ENCODE measurements at places on chromosomes 16 and 17.

DNA sequence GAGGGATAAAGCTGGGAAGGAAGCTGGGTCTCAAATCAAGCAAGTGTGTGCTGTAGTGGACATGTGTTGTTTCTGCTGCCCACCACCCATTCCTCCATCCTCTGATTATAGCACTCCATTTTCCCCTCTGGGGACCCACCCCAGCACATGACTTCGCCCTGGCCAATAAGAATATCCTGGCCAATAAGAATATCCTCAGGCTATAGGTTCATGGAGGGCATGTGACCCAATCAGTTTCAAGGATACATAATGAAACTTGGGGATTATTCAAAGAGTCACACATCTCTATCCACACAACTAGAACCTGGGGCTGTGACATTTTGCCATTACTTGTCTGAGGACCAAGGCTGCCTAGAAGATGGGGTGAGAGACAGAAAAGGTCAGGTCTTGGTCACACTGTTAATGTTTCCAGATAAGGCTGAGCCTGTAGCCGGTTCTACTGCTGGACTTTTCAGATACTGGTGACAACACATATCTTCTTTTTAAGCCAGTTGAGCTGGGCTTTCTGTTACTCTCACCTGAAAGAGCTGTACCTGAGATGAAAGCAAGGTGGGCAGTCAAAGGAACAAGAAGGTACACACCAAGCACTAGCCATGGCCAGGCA is 33.7 kb downstream of the MYO18A start:
- DNase-seq: no peak

DNA sequence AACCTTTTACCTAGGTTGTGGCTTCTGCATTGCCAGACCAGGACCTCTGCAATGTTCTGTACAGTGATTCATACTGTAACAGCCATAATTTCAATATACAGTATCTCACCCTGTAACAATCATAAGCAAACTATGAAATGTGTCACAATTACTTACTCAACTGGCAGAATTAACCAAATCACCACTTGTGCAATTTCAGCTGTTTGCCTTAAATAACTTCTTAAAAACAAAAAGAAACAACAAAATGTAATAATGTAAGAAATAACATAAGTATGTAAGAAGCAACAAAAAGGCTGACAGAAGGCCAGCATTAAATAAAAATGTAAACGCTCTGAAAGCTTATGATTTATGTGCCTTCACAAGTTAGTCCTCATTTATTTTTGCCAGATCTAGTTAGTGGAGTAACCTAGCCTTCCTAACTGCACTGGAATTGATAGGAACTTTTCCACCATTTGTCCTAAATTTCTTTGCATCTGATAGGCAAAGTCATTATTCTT is 96.9 kb downstream of the SKAP1 start:
- no peak for DNase-seq

GRCh38 chr17:66635386-66636045 is 199.4 kb upstream of the CACNG5 start:
- DNase-seq: no peak

DNA sequence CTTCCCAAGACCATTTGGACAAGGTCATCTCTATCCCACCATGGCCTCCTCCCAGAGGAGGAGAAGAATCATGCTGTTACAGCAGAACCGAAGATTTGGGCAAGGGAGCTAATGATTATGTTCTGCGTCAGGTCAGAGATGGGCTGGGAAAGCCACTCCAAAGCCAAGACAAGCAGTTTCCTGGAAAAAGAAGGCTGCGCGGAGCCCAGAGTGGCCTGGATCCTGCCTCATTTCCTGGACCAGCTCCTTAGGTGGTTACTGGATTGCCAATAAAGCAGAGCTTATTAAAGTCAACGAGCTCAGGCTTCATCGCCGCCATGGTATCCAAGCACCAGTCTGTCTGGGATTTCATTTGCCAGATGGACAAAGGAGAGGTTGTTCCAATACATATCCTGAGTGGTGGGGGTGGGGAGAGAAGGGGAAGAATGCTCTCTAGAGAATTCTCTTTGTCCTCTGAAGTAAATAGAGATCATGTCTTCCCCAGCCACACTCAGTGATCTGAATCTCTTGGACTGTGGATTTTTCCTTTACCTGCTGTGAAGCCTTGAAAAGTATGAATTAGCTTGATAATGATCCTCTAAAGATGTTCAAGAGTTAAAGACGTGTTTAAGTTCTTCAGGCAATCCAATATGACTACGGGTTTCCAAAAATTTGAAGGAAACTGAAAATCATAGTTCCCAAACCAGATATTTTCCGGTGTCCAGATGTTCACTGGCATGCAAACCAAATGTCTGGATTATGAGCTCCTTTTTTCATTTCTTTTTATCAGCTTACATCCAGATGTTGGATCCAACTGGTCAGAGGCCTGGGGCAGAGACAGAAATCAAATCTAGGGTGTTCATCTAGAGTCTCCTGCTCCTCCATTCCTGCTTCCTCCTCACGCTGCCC is 17.7 kb downstream of the PRAC1 start:
- DNase-seq: no peak

DNA sequence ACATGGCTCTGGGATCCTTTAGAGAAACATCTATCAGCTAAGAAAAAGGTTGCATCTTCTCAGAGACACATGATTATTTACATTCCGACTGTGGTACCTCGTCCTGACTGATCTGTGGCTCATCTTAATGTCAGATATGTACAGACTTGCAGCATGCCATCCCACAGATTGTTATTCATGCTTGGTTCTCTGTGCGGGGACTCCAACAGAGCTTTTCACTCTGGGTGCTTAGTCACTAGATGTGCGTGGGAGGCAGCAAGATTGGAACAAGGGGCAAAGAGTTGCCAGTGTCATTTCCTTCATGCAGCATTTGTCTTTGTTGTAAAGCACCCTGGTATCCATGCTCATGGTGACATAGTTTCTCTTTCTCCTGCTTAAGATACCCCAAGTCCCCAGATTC is 179.1 kb upstream of the CACNG5 start:
- no peak for DNase-seq
